MM.1S (cell line): ENCODE measurements at places on chromosomes 7 and 10.

- no peak for DNase-seq
Observed at GRCh38 chr7:106010866-106011265, 47.8 kb downstream of the CDHR3 start.

- no peak for DNase-seq
Observed at GRCh38 chr10:91587710-91588638, 44.9 kb downstream of the PPP1R3C start.

DNA sequence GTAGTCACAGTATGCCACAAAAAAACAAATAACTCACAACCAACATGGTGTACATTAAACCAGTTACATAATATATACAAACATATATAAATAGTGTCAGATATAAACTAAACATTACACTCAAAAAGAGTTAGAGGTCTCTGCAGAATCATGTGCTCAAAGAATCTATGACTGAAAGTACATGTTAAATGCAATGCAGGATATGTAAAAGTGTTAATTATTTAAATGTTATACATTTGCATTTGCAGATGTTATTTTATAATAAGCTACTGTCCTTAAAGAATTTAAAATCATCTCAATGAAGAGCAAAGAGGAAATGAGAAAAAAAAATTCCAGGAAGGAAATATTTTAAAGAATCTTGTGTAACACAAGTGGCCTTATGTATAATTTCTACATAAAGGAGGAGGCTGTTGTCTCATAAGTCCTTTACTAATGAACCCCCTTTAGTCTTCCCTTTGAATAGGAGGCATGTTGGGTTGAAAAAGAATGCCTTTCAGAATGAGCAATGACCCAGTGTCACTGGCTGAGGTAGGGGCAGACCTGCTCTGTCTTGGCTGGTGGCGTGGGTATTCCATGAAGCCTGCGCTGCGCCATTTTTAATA is 148.9 kb downstream of the ITGA8 start:
- DNase-seq, result no peak

DNA sequence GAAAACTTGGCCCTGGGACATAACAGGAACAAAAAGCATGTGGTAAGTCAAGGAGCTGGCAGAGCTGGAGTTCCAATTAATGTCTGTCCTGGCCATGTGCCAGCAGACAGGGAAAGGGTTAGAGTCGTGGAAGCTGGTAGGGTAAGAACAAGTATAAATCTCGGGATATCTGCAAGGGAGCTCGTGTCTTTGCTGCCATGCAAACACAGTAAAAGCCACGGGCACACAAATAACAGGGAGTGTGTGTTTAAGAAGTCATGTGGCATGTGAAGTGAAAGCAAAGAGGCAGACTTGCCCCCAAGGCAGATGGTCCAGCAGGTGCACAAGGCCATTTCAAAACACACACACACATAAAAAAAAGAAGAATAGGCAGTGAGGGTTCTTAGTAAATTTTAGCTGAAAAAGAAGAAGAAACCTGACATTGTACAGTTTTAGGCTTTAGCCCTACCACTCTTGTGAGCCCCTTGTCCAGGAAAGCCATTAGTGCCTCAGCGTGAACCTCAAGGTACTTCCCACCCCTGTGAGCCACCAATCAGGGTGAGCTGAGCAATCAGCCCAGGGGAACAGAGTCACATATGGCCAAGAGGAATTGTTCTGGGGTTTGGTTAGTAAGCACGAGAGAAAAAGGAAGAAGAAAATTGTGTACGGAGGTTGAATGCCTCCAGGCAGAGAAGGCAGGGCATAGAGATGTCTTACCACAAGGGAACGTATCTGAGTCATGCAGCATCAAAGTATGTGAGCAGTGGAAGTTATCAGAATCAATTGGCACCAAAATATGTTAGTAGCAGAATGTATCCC is 32.8 kb upstream of the ARHGAP12 start:
- no peak for DNase-seq

- DNase-seq, result peak; percentile 17
Observed at GRCh38 chr10:23081891-23082290, 13.5 kb upstream of the MSRB2 start.

GRCh38 chr7:74203956-74204618 is 5.7 kb upstream of the LAT2 start:
- no peak for DNase-seq

DNA sequence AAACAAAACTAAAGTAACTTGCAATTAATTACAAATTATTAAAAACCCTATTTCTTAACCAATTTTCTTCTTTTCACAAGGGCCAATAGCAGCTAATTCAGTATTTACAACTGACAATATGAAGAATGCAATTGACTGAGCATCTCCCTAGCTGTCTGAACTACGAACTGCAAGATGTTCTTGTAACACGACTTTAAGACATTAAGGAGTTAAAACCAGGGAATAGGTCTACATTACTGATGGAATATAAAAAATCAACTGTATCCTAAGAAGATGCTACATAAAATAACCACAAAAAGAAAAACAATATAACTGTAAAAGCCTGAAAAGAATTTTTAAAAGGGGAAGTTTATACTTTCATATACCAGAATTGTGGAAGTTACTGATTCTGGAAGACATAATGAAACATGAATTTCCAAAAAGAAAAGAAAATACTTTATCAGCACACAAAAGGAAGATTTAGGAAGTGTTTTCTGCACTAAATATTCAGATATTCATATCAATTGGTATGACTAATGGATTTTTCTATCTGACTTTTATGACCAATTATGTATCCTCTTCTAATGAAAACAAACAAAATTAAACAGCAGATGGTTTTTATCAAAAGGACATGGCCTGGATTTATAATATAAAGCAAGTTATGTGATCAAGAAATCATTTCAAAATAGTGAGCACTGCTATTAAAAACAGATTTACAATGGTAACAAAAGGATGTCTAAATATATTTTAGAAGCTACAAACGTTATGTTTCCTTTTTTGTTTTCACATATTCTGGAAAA is 1.6 kb downstream of the GPR22 start:
- DNase-seq, result no peak

- no peak for DNase-seq
Observed at GRCh38 chr7:156524818-156525597, 115.6 kb upstream of the RNF32 start.

- DNase-seq, result no peak
Observed at GRCh38 chr10:132178046-132178445, 8.7 kb upstream of the DPYSL4 start.

DNA sequence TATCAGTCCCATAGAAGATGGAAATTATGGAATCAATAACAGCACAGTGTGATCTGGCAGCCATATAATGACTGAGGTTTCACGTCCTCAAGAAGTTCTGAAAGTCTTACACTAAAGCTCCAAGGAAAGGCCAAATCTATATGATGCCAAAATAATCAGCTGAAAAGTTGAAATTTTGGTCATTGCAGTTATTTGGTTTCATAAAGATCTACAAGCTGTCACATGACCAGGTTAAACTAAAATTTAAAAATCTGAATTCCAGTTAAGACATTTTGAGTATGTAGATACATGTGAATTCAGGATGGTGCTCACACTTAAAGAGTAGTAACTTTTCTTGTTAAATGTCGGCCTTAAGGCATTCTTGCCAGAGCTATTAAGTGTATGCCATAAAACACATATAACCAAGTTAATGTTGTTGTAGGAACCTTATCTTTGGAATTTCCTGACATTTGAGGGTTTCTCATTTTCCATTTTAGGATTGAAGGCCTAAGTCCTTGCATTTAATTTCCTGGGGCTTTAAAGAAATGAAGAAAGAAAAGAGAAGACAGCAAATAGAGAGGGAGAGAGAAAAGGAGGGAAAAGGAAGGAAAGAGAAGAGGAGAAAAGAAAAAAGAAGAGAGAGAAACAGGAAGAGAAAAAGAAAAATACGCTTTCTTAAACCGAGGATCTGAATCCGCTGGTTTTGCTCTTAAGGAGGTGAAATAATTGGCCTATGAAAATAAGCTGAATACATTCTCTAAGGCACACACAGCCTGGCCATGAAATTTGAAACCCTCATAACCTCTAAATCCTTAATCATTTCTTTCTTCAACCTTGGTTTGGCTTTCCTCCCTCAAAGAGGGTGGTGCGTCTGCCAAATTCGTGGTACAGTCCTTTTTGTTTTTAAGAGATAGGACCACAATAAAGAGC is 43.8 kb downstream of the DENND2A start:
- DNase-seq, result no peak

- DNase-seq, result peak; percentile 53
Observed at GRCh38 chr7:37341033-37341630, 107.5 kb downstream of the ELMO1 start.

- DNase-seq, result no peak
Observed at GRCh38 chr7:30934732-30935568, 23.3 kb downstream of the AQP1 start.

GRCh38 chr7:147670759-147671158 is 919.8 kb upstream of the C7orf33 start:
- no peak for DNase-seq

- DNase-seq, result no peak
Observed at GRCh38 chr10:10156917-10157600, 860.6 kb upstream of the CELF2 start.

- no peak for DNase-seq
Observed at GRCh38 chr10:57038531-57038930, 677.5 kb upstream of the ZWINT start.
